Testis (tissue), 5 donors: ENCODE measurements at places on chromosomes 7 and 10. TPM values are rescaled to one million over a fixed set of nuclear protein-coding genes. Genes with fewer than 3 reads are reported as not detected.

- DNase-seq = peak; percentile 72
Observed at GRCh38 chr10:73644015-73644743, 2.9 kb upstream of the MYOZ1 start.

- peak; percentile 82 for DNase-seq
Observed at GRCh38 chr7:99374111-99375064, at the start of gene ARPC1B. Gene ARPC1B (plus strand): TSS chr7:99374730. CDS start chr7:99385715, 10,985 bp downstream.

DNA sequence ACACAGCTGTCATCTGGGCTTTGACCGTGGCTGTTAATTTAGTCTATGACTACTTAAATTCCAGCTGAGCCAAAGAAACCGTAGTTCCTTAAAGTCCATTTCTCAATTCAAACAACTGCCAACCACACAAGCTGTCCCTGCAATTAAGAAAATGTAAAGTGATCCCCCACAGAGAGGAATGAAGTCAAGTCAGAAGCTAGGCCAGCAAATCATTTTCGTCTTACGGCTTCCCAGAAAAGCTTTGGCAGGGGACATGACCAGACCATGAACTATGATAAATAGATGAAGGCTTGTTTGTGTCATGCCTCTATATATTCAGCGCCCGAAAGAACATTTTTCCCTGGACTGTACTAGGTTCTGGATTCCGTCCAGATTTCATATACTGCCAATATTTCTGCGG is 54.6 kb downstream of the HACD1 start:
- DNase-seq = no peak

DNA sequence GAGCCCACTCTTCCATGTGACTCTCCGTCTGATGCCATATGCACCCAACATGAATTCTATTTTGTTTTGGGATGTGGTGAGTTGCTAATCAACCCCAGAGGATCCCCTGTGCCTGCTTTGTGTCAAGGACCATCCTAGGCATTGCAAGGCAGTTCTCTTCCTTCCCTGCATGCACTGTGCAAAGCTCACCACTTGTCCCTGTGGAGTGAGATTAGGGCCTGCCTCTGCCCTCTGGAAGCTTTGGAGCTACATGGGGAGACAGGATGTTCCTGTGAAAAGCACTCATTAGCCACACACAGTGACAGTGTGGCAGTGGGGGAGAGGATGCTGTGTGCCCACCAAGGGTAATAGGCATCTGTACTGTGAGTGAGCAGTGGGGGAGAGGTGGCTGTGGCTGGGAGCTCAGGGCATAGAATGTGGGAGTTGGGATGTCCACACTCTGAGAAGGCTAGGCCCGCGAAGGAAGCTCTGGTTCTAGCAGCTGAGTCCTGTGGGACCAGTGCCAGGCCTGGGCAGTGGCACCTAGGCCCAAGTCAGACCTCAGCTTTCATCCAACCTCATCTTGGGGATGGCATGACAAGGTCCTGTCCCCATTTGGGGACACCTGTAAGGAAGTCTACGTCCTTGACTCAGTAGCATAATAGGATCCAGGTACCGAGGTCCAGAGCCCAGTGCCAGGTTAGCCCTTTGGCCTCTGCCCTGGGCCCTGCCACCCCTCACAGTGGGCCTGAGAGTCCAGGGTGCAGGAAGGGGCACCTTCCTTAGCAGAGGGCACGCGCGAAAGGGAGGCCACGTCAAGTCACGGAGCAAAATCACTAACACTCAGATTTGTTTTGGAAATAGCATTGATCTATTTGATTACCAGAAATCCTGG is 6.6 kb downstream of the ADRA2A start:
- DNase-seq = no peak

DNA sequence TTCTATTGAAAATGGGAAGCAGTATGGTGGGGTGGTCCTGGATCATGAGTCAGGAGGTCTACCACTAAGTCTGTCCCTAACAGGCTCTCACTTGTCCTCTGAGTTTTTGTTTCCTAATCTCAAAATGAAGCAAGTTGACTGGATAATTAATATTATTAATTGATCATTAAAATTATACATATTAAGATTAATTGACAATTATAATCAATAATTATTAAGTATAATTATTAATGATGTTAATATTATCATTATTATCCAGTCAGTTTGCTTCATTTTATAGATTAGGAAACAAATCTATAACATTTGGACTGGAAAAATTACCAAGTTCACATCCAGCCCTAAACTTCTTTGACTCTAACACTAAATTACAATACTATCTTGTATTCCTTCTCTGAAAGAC is 174.2 kb upstream of the KMT2E start:
- DNase-seq = no peak

GRCh38 chr7:142345811-142346210 is 88.0 kb upstream of the PRSS58 start:
- DNase-seq = no peak

- no peak for DNase-seq
Observed at GRCh38 chr7:50349963-50350944, 45.7 kb downstream of the IKZF1 start.

DNA sequence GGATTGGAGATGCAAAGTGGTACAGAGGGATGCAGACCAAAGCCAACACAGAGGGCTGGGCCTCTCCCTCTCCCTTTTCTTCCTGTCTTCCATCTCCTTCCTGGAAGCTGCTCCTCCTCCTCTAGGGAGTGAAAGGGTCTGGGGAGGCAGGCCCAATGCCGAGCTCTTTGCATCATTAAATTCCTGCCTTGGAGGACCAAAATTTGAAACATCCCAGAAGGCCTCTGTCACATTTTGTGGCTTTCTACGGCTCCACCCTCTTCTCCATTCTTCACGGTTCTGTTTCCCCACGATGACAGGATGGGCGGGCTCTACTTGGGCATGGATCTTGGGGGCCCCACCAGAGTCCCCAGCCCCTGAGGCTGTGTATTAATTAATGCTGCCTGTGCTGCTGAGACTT is 76.4 kb downstream of the NEURL1 start:
- DNase-seq = no peak

GRCh38 chr10:113132591-113133121 is 182.6 kb downstream of the TCF7L2 start:
- no peak for DNase-seq

GRCh38 chr10:68562661-68563570 is 2.8 kb downstream of the TET1 start:
- DNase-seq = no peak

- peak; percentile 25 for DNase-seq
Observed at GRCh38 chr7:29080803-29081202, 65.5 kb downstream of the CPVL start.

GRCh38 chr7:5143935-5144903 is 45.8 kb upstream of the WIPI2 start:
- no peak for DNase-seq

DNA sequence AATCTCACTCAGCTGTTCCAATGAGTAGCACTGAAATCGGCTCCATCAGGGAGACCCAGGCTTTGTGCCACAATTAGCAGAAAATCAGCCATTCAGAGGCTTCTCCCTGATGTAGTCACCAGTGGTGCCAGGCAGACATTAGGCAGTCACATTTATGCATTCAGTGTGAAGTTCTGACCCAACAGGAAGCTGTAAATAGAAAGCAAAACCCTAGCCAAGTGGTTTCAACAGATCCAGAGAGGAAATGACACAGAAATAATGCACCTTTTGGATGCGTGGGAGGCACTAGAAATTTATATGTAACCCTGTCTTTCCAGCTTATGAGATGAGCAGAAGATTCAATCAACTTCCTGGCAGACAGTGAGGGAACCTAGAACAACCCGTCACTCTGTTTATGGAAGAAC is 186.4 kb downstream of the PDE1C start:
- no peak for DNase-seq

GRCh38 chr10:101566333-101567164 is 21.5 kb downstream of the POLL start:
- no peak for DNase-seq

- DNase-seq = no peak
Observed at GRCh38 chr10:126704649-126705048, 34.2 kb upstream of the C10orf90 start.

DNA sequence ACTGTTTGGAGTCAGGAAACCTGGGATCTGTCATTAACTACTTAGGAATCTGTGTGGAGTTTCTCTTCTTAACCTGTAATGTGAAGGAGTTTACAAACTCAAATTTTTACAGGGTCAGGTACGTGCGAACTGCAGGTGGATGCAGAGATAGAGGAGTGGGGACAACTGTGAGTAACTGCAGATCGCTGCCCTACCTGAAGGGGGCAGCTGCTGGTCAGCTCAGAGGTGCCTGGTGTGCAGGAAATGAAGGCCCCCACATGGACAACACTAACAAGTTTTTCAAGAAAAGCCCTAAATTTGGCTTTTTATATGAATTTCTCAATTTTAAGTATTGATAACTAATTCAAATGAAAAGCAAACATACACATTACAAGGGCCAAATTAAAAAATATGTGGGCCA is 380.0 kb downstream of the REEP3 start:
- DNase-seq = no peak

DNA sequence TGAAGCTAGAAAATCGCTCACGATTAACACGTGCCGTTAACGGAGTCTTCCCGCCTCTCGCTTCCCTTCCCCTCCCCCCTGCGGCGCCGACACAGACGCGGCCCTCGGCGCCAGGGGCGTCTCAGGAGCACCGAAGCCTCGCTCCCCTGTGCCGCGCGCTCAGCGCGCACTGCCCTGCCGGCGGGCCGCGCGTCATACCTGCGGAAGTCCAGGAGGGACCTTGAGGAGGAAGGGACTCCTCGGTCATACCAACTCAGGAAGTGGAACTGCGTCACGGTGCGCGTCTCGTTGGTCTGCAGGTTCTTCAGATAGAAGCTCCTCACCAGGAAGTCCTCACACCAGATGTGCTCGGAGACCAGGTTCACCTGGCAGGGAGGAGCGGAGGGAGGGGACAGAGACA is 239.6 kb downstream of the DNAJB6 start:
- DNase-seq = peak; percentile 52

GRCh38 chr10:34491678-34492077 is 323.4 kb downstream of the PARD3 start:
- DNase-seq = no peak

DNA sequence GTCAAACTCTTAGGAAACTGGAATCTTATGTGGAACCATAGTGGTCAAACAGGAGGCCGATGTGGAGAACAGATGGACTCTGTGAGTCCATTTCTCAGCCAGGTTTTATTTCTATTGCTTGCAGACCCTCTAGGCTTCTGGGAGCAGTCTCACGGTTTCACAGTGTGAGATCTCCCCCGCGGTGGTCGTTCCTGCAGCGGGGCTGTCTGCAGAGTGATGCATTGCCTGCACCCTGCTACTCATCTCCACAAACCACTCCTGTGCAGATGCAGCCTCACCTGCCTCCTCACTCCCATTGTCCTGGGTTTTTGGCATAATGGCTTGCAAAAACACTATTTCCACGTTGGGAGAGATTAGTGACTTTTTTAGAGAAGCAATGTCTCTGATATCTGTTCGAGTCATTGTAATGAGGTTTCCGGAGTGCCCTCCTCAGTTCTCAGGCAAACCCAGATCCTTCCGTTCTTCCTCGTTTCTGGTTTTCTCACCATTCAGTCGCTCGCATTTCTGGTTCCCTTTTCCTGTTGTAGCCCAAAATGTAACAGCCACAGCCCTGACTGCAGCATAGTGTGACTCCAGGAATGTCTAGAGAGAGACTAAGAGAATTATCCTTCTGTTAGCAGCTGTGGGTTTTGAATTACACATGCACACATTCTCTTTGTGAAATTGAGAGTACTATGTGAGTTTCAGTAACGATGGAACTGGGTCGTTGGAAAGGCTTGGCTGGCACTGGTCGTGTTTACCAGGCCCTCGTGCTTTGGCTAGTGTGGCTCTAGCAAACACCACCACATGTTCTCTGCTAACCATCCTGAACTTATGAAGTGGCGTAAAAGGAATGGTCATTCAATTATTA is 30.2 kb downstream of the ACADSB start:
- DNase-seq = no peak

DNA sequence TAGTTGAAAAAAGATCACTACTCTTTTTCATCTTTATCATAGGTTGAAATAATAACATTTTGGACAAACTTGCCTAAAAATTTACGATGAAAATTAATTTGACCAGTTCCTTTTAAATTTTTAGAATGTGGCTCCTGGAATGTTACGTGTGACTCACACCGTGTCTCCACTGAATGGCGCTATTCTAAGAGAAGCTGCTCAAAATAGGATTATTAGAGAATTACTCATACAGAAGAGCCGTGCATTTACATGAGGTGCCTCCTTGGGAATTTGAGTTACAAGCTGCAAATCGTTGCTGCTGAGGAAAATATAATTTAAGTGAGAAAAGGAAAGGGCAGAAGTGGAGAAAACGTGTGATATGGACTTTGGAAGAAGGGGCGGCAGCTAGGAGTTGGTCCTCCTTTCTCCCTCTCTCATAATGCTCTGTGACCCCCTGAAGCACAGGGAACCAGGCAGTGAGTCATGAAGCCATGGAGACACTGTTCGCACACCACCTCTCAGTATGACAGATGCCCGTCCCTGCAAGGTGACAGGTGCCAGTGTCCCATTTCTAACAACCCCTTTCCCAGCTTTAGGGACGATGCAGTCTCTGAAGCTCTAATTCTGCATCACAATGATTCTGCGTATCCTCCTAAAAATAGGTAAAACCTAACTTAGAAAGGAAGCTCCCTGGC is 323.2 kb upstream of the COBL start:
- DNase-seq = no peak

DNA sequence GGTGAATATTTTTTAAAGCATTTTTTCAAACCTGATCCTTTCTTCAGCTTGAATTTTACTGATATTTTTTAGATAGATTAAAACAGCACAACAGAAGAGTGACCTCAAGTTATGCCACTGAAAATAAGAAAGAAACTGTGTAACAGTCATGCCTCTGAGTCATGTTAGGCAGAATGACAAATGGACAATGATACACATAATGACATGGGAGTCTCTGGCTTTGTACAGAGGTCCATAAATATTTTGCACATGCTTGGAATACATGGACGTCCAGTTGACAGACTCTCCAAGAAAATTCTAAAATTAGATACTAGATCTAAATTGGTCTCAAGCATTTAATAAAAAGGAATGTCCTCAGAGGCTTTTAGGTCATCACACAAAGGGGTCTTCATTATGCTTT is 21.9 kb upstream of the SEMA3A start:
- no peak for DNase-seq

Gene ITIH5
- 38.1 TPM for total RNA-seq

Gene GOLGA7B
- total RNA-seq = 1.1 TPM

Gene TRIM74
- total RNA-seq = 7.3 TPM

Gene GDF2
- 0.39 TPM for total RNA-seq

Gene ARMC10
- total RNA-seq = 61.7 TPM

Gene DGKI
- total RNA-seq = 3.2 TPM

Gene NEBL
- 4.9 TPM for total RNA-seq

Gene ACSL5
- 11.4 TPM for total RNA-seq

Gene TRPV6
- total RNA-seq = 4.5 TPM

Gene PNLIPRP1
- not detected for total RNA-seq

Gene SLC25A13
- 49.1 TPM for total RNA-seq
